Inflammatory macrophage treated with lipopolysaccharide for 1 hour (primary cell): ENCODE measurements at places on chromosomes 5 and 9.

DNA sequence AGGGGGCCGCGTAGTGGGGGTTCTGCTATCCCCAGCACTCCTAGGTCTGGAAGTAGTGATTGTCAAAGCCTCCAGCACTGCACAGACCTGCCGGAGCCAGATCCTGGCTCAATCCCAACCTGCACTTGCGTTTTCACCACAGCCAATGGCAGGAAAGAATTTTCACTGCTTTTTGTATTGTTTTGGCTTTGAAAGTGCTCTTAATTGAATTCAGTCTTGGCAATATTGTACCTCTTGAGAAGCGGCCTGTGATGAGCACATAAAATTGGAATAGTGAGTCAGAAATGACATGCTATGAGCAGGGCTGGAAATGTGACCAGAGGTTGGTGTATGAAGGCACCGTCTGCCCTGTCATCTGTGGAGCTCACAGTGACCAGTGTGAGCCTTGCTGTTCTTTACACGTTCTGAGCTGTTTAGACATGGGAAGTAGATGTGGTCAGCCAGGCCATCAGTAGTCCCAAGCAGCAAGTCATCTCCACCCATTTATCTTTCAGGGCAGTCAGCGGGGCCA is 41.5 kb downstream of the SECISBP2 start:
- DNase-seq = no peak

- DNase-seq = no peak
These were observed 577 bp downstream of the TUT7 start for GRCh38 chr9:86353655-86354010.

DNA sequence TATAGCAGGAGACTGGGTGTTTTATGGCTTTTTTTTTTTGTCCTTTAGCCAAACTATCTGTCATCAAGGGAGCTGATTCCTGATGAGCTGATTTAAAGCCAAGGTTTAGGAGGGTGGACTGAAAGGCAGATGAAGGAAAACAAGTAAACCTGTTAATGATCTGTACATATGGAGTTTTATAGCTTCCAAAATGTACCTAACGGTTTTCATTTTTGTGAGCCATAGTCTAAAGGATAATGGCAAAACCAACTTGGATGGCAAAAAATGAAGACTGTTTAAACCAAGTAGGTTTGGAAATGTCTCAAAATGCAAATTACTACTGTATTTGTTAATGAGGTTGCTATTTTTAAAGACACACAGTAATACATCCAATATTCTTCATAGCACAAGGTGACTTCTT is 281.5 kb downstream of the YTHDC2 start:
- DNase-seq = no peak

DNA sequence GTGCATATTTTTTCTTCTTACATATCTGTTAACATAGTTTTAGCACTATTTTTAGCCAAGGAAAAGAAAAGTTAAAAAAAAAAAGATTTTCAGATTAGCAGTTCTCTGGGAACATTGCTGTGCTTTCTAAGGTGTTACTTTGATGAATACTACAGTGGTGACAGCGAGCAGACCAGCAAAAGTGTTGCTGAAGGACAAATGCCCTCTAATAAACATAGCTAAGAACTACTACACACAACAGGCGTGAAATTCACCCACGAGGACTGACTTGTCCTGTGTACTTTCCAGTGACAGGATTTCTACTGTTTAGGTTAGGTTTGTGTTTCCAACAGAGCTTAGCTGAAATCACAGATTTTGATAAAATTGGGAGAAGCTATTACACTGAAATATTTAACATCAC is 153.8 kb downstream of the HCN1 start:
- DNase-seq = no peak
